ENCODE measurements at places on chromosomes 6 and 20.

DNA sequence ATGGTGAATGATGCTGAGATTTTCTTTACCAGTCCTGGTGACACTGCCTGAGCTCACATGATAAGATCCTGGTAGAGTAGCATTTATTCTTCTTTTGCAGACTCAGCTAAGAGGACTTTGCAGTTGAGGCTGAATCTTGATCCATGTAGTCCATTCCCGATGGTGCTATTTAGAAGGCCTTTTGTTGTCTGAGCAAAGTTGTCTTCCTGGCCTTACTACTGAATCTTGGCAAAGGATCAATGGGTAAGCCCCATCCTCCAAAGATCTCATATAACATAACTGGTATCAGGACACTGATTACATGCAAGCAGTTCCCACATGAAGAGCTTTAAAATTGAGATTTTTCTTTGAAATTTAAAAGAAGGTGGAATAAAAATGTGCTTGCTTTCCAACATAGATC, 291.6 kb downstream of the SOX4 start:
- no peak for DNase-seq

- DNase-seq = no peak
Observed at GRCh38 chr6:10205120-10205519, 209.8 kb downstream of the TFAP2A start.

GRCh38 chr6:120945905-120946594, 388.2 kb downstream of the TBC1D32 start:
- no peak for DNase-seq

GRCh38 chr6:25222006-25222678, 57.0 kb upstream of the CARMIL1 start:
- peak; percentile 0 for DNase-seq

DNA sequence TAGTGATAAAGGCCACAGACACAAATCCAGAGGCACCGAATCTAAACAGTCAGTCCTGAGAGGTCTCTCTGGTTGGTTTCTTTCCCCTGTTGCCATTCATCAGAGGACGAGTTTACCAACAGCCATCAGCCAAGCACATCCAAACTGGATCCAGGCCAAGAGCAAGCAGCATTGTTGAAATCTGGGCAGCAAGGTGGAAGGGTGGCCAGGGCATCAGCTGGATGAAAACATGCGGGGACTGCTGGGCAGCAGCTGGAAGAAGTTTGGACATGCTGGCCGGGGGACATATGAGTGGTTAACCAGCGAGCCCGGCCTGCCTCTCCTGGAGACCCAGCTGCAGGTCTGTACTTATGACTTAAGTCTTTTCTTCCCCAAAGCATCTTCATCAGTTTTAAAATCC, at the start of gene SMIM28:
Gene SMIM28 (plus strand): TSS at position 62 of the 400 bp plus-strand sequence. CDS start 168 bp downstream, at position 230.
- no peak for DNase-seq

- no peak for DNase-seq
Observed at GRCh38 chr20:37657924-37658804, 35.7 kb upstream of the CTNNBL1 start.

GRCh38 chr20:58545565-58546415, 30.6 kb upstream of the APCDD1L start:
- peak; percentile 74 for DNase-seq

DNA sequence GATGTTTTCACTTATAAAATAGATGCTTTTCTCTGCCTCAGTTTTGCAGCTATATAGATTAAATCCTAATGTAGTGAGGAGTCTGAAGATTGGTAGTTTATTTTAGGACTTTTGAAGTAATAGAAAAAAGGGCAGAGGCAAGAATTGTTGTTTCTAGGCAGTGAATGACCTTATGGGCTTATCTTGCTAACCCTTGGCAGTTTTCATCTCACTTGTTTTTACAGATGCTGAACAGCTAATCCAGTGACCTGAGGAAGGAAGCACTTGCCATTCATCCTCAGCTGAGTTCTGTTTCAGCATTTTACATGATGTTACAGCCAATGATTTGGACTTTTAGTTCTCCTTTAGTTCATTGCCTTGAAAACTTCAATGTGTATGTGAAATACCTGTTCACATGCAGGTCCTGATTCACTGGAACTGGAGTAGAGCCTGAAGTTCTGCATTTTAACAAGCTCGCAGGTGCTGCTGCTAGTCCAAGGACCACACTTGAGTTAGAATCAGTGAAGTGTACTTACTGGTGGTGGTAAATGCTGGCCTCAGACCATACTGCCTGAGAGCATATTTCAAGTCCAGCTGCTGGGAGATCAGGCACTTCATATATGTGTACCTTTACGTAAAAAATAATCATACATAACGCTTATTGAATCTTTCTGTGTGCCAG, 86.9 kb downstream of the TULP4 start:
- DNase-seq = no peak

DNA sequence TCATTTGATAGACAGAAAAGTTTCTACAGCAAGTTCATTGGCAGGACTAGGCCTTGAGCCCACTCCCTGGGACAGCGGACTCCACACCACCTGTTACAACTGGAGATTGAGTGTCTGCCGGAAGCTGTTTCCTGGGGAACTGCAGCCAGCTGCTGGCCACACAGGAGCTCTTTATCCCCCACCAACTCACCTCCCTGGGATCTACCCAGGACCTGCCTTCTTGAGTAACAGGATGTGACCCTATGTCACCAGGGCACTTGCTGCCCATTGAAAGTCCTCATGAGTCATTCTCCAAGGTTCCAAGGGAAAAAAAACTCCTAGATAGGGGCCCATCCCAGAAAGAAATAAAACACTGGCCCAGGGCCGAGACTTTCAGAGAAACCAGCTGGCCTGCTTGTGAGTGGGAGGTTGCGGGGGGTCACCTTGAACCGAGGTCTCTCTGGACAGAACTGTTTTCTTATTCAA, 37.4 kb upstream of the SLC9A8 start:
- peak; percentile 76 for DNase-seq

- DNase-seq = no peak
Observed at GRCh38 chr6:167398214-167399050, 73.5 kb downstream of the TTLL2 start.

- DNase-seq = no peak
Observed at GRCh38 chr6:149897855-149898744, at the start of gene RAET1E. Gene RAET1E, minus strand, starts transcription at chr6:149898113. Its CDS starts 7,212 bp downstream, at chr6:149890901.

DNA sequence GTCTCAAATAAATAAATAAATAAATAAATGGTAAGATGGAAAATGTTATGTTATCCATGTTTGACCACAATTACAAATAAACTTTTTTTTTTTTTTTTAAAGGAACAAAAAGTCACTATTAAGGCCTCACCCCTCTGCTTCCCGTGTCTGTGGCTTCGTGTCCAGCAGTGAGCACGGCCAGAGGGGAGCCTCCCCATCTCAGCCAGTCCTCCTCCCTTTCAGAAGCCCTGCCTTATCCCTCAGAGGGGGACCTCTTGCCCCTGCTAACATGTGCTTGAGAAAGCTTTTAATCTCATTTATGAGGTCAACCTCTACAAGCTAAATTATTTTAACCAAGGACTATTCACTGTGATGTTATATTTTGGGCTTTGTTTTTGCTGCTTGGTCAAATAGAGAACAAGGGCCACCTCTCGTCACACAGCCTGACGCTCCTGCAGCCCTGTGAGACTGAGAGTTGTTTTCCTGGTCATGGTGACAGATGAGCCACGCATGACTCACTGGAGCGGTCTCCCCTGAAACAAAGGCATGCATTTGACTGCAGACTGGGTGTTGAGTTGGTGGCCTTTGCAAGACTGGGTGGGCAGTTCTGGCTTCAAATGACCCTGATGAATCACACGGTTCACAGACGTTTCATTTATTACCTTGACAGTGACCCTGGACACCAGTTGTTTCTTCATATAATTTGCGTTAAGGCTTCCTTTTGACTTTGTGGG, 131.8 kb downstream of the TIAM2 start:
- peak; percentile 95 for DNase-seq

GRCh38 chr6:75458895-75459294, 34.7 kb downstream of the FILIP1 start:
- no peak for DNase-seq
